ENCODE measurements at places on chromosomes 5 and 9.

DNA sequence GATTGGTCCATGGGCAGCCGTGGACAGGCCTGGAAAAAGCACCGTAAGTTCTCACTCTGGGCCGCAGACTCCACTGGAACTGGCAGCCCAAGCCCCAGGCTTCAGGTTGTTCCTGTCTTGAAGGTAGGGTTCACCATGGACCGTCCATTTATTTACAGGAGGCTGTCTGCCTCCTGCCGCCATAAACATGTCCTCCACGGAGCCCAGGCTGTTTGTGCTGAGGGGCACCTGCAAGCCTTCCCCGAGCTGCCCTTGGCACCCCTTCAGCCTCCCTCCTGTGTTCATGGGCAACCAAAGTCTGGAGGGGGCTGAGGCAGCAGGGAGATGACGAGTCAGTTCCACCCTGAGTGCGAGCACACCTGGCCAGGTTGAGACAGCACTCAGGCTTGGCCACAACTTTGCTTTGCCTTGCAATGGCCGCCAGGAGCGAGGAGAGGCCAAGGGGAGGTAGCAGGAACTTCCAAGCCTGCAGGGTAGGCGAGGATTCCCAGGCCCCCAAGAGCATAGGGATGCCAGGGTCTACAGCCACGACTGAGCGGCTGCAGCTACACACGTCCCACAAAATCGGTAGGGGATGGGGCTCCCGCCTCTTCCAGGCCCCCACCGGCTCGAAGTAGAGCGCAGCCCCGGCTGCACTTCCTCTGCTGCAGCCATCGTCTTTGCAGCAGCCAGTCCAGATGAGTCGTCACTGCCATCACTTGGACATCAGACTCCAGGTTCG is 1625.6 kb upstream of the ACO1 start:
- no peak for DNase-seq

DNA sequence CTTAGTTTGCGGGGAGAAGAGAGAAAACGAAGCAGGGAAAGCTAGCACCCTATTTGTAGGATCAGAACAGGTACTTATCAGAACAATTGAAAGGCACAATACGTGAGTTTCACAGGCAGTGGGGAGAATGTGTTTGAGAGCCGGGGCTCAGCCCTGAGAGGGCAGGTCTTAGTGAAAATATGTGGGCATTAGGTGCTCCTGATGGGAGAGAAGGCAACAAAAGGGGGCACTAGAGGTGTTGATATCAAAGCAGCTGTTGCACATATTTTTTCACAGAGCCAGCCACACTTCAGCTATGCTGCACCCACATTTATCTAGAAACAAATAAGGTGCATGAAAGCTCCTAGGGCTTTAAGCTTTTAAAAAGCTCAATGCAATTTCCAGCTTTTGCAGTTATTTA is 99.7 kb upstream of the MAN2A1 start:
- DNase-seq = no peak

DNA sequence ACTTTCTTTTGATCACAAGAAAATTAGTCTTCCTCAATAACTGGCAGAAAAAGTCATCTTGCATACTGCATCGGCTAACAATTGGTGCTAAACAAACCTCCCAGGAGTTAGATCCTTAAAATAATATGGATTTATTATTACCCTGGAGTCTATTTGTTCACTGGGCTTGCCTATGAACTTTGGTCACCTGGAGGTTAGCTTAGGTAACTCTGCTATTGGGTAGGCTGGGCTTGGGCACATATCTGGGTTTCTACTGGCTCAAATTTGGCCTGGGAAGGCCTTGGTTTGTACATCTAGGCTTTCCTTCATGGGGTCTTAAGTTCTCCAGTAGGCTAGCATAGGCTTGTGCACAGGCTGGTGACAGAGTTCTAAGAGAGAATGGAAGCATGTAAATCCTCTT is 279.9 kb downstream of the RASEF start:
- no peak for DNase-seq

DNA sequence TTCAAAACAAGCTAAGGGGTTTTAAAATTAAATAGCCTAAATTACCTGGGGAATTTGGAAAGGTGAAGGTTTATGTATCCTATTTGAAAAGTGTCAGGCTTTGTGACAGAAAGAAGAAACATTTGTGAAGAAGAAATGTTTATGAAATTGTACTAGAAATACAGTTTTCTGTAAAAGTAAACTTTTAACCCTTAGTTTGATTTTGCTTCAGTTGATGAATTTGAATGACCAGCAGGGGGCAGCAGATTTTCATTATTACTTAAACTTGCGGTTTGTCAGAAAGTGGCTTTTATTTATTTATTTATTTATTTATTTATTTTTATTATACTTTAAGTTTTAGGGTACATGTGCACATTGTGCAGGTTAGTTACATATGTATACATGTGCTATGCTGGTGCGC is 58.1 kb downstream of the NNT start:
- DNase-seq = no peak

DNA sequence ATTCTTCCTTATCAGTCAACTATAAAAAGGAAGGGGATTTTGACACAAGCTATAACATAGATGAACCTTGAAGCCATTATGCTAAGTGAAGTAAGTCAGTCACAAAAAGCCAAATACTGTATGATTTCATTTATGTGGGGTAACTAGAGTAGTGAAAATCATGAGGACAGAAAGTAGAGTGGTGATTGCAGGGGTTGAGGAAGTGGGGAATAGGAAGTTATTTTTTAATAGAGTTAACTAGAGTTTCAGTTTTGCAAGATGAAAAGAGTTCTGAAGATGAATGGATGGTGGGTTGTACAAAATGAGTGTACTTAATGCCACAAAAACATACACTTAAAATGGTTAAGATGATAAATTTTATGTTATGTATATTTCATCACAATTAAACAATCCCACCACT is 65.4 kb upstream of the FAM174A start:
- no peak for DNase-seq

- peak; percentile 70 for DNase-seq
Observed at GRCh38 chr9:136245219-136246150, at the start of gene QSOX2. TSS of gene QSOX2 (minus strand) at chr9:136245812. CDS start at chr9:136245803, 9 bp downstream.

- no peak for DNase-seq
Observed at GRCh38 chr5:38782180-38782835, 63.5 kb upstream of the OSMR start.

DNA sequence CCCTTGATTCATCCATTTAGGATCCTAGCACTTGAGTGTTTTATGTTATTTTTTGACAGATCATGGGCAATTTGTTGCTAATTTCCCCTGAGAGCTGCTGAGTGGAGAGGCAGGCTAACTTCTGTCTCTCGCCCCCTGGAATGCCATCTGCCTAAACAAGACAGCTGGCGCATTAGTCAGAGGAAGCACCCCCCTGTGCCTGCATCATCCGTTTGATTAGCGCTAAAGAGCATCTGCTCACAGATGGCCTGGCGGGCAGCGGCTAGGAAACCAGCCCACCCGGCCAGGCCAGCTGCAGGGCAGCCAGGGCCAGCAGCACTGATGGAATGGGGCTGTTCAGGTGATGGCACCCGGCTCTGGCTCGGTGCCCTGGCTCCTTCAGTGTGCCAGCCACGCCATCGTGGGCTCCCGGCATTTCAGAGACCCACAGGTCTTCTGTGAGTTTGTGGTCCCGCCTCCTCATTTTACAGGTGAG is 22.9 kb upstream of the ASS1 start:
- peak; percentile 10 for DNase-seq
